ENCODE measurements at places on chromosomes 1 and 21.

DNA sequence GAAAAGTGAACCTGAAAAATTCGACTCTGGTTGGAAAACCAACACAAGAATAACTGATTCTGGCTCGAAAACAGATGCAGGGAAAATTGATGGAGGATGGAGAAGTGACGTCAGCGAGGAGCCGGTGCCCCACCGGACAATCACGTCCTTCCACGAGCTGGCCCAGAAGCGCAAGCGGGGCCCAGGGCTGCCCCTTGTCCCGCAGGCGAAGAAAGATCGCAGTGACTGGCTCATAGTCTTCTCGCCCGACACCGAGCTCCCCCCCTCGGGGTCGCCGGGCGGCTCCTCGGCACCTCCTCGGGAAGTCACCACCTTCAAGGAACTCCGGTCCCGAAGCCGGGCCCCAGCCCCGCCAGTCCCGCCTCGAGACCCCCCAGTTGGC lies 1.9 kb downstream of the RUSC1 start:
- DNase-seq: no peak

DNA sequence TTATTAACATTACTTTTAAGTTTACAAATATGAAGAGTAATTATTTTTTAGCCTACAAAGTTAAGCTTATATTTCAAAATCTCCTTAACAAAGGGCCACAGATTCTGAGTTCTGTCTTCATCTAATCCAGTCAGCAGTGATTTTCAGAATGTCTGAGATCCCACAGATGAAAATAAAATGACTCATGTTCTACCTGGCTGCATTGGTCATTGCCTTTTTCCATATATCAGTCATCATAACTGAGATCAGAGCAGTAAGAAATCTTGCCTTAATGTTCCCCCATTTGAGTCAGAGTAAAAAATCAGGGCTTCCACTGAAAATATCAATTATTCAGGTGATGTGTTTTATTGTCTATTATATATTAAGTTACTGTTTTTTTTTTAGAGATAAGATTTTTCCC lies 416.1 kb downstream of the MRPL39 start:
- peak; percentile 18 for DNase-seq

GRCh38 chr1:221344693-221345092 lies 397.2 kb downstream of the DUSP10 start:
- peak; percentile 9 for DNase-seq

- DNase-seq: peak; percentile 81
These were observed 276.1 kb downstream of the RPS6KC1 start for GRCh38 chr1:213327017-213327667.

DNA sequence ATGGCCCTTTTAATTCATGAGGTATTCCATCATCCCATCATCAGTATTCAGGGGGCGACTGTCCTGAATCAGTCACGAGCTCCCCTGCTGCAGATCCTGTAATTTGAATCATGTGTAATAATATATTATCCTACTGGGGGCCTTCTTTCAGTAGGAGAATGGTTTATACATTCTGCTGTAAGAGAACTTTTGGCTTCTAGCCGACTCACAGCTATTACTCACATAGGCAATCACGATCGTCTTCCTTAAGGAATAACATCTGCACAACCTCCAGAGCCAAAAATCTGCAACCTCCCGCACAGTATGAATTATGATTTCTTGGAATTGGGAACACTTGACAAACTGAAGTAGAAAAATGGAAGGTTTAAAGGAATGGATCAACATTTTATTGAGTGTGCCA lies 343.0 kb downstream of the USP25 start:
- DNase-seq: no peak

- DNase-seq: peak; percentile 92
These were observed 7.7 kb upstream of the LAMB3 start for GRCh38 chr1:209659909-209660308.

GRCh38 chr1:226781937-226782609 lies 43.0 kb upstream of the ITPKB start:
- DNase-seq: no peak

Data from renal cortical epithelial cell (primary cell).